NCI-H510A (cell line): ENCODE measurements at places on chromosomes 1 and 21.
A peak's percentile ranks its signal among the peaks of the same experiment; 100 is the strongest.

- DNase-seq = no peak
Measured at GRCh38 chr1:193884848-193885558, 698.6 kb upstream of the B3GALT2 start.

DNA sequence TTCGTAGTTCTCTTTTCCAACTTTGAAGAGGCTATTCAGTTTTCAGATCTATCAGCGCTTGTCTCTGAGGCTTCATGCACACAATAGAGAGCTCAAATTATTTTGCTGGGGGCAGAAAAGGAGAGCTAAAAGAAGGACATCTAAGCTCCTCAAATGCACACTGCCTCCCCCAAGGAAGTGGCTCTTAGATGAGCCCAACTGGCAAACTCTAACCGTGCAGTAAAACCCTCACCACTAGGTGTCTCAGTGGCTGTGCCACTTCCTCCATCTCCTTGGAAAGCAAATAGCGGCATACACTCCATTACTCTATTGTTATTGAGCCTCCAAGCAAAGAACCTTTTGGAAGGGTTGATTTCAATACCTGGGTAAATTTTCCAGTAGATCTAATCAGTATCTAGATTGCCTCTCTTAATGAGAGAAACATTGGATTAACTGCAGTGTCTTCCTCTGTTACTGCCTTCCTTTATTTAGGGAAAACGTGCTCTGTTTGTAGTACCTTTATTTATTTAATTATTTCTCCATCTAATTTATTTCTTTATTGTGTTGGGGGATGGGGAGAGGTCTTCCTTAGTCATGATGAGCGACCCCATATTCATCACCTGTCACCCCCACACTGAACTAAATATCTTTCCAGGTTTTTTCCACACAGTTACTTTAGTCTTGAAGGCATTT is 9.2 kb upstream of the SFPQ start:
- DNase-seq = peak; percentile 97

- no peak for DNase-seq
Measured at GRCh38 chr21:16568661-16569060, 838.9 kb downstream of the USP25 start.

DNA sequence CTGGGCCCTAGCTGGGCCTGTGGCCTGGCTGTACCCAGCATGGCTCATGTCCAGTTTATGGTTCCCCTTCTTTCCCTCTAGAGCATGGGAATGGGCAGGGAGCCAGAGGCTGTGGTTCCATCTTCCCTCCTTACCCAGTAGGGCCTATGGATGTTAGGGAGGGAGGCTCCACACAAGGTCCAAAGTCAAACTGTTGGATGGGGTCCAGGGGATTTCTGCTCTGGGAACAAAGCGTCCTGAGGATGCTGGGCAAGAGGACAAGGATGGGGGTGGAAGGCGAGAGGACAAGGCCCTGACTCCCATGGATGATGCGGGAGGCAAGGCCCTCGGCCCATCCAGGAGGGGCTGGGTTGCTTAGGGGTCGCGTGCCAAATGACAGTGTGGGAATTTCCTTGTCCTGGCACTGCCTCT is 17.3 kb downstream of the CSF1 start:
- no peak for DNase-seq

DNA sequence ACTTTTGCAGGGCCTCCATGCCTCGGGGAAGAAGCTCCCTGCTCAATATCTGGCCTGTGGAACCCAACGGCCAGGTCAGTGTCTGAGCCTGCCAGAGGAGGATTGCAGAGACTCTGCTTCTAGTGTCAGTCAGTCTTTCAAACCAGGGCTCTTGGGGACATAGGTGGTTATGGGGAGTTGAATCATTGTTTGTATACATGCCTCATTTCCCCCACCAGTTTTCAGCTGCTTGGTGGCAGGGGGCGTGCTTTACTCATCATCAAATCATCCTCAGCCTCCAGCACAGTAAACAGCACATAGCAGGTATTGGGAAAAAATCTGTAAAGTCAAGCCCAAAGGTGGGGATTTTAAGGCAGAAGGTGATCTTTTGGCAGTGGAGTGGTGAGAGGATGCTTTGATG is 17.4 kb upstream of the FAM89A start:
- DNase-seq = no peak

DNA sequence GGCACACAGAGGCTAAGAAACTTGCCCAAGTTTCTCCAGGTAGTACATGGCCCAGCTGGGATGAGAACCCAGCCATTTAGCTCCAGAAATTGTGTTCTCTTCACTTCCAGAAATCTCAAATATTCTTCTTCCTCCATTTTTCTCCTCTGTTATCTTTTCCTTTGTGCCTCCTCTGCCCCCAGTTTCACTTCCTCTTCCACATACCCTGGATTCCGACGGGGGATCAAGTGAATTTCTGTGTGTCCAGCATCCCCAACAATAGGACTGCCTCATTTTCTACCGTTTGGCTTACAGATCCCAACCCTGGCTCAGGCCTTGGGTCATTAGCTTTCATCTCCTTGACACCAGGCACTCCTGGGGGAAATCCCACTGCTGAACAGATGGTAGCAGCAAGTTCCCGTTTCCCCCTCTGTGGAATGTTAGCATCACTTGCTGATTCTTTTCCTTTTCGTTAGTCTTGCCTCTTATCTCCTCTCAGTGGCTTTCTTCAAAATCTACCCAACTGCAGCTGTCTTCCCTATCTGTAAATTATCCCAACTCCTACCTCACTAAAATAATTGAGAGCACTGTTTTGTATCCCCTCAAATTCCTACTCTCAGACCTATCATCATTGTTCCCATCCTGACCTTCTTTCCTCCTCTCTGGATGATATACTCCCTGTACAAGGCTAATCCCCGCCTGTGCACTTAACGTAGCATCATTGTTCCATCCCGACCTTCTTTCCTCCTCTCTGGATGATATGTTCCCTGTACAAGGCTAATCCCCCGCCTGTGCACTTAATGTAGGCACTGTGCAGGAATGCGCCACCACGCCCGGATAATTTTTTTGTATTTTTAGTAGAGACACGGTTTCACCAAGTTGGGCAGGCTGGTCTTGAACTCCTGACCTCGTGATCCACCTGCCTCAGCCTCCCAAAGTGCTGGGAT is 36.5 kb downstream of the SCCPDH start:
- DNase-seq = no peak

- DNase-seq = no peak
Measured at GRCh38 chr1:10402729-10403274, 3.9 kb downstream of the PGD start.

- no peak for DNase-seq
Measured at GRCh38 chr21:33755354-33755753, 113.1 kb downstream of the ITSN1 start.

GRCh38 chr1:47445823-47446550 is 8.1 kb downstream of the FOXD2 start:
- no peak for DNase-seq

DNA sequence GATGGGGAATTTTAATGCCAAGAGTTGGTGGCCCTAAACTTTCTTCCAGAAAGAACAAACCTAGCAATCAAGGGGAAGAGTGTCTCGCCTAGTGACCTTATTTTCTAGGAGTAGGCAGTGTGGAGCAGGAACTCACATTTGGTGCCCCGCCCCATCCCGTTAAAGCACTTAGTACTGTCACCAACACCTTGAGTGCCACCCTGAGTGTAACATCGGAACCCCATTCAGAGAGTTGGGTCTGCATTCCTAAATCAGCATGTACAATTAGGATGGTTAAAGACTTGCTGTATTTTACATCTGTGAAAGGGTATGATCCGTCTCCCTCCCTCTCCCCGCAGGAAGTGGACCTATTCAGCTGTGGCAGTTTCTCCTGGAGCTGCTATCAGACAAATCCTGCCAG is 15.5 kb downstream of the ETS2 start:
- no peak for DNase-seq

DNA sequence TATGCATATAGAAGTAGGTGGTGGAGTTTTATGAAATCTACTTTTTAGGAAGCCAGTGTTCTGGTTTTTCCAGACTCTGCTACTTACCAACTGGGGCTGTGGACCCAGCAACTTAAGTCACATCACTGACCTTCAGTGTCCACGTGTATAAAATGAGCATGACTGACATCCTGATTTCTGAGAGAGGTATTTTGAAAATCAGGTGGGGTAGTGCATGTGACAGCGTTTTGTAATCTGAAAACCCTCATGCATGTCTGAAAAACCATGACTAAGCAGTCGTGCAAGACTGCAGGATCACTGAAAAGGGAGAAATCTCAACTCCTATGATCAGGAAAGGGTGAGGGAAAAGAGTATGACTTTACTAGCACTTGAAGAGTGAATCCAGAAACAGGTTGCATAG is 26.1 kb downstream of the CR1L start:
- DNase-seq = no peak

GRCh38 chr1:164561007-164561406 is 2.0 kb downstream of the PBX1 start:
- no peak for DNase-seq

DNA sequence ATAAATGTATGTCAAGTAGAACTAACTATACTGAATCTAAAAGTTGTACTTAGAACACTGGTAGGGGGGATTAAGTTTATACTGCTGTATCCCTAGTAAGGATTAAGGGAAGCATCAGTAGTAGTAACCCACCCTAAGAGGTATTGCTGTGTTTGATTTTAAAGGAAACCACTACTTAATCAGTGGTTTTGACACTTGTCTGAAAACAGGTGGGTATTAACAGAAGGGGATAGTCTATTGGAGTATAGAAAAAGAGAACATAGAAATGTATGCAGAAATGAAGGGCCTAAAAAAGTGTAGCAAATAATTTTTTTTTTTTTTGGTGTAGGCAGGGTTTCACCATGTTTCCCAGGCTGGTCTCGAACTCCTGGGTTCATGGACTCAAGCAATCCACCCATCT is 2.2 kb downstream of the MIGA1 start:
- DNase-seq = no peak

DNA sequence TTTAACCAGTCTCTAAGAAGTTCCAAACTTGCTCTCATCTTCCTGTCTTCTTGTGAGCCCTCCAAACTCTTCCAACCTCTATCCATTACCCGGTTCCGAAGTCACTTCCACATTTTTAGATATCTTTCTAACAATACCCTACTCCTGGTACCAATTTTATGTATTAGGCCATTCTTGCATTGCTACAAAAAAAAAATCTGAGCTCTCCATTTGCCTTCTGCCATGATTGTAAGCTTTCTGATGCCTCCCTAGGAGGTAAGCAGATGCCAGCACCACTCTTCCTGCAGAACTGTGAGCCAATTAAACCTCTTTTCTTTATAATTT is 91.5 kb upstream of the ARTN start:
- no peak for DNase-seq

DNA sequence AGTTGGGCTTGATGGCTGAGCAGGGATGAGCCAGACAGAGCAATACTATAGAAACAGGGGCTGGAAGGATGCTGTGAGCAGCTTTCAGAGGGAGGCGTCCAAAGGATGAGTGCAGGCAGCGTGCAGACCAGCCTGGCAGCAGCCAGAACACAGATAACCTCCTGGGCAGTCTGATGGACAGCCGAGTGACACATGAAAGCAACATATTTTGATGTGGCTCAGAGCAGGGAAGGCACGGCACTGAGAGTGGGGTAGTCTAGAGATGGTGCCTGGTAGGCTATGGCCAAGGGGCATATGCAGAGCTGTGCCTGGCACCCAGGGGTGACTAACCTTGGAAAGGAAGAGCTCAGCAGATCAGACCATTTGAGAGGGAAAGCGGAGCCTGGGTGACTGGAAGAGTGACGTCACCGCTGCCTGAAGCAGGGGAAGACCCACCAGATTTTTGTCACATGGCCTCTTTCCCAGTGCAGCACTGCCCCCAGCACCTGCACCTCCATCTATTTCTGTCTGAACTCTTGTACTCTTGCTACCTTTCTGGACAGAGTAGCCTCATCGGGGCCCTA is 3.6 kb downstream of the PINK1 start:
- DNase-seq = no peak

- no peak for DNase-seq
Measured at GRCh38 chr1:107138767-107139445, 1.9 kb upstream of the NTNG1 start.

DNA sequence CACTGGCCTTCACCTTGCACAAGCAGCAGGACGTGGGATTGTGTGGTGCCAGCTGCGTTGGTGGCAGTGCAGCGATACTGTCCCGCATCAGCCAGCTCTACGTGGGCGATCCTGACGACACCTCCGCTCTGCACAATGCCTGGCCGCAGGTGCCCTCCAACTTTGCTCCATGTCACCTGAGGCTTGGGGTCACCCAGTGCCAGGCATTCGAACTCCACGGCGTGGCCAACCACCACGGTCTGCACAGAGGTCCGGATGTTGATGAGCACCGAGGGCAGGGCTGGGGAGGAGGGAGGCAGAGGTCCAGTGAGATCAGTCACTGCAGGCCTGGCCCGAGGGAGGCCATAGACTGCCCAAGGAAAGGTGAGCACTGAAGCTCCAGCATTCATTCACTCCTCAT is 22.6 kb downstream of the LDLRAD2 start:
- DNase-seq = no peak

DNA sequence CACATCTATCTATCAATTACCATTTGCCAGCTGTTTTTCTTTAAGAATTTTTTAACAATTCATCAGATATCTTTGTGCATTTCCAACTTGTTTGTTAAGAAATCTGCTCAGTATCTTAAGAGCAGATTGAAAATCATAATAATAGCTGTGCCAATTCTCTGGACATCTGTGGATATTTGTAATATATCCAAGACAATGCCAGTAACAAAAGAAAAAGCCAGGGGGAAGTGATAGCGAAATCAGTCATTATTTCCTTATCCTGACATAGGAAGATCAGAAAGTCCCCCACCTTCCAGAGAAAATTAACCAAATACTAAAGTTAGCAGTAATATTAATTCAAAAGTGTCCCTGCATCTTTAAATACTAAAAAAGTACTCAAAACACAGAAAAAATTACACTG is 217.1 kb downstream of the RERE start:
- no peak for DNase-seq
